ENCODE measurements at places on chromosomes 2 and 18.

GRCh38 chr2:102788216-102788884 lies 26.5 kb downstream of the TMEM182 start:
- DNase-seq: no peak

GRCh38 chr2:181116261-181116660 lies 135.9 kb downstream of the UBE2E3 start:
- no peak for DNase-seq

- no peak for DNase-seq
Observed at GRCh38 chr2:200296118-200296517, 10.4 kb upstream of the SPATS2L start.

- no peak for DNase-seq
Observed at GRCh38 chr2:106142683-106143082, 51.4 kb downstream of the UXS1 start.

DNA sequence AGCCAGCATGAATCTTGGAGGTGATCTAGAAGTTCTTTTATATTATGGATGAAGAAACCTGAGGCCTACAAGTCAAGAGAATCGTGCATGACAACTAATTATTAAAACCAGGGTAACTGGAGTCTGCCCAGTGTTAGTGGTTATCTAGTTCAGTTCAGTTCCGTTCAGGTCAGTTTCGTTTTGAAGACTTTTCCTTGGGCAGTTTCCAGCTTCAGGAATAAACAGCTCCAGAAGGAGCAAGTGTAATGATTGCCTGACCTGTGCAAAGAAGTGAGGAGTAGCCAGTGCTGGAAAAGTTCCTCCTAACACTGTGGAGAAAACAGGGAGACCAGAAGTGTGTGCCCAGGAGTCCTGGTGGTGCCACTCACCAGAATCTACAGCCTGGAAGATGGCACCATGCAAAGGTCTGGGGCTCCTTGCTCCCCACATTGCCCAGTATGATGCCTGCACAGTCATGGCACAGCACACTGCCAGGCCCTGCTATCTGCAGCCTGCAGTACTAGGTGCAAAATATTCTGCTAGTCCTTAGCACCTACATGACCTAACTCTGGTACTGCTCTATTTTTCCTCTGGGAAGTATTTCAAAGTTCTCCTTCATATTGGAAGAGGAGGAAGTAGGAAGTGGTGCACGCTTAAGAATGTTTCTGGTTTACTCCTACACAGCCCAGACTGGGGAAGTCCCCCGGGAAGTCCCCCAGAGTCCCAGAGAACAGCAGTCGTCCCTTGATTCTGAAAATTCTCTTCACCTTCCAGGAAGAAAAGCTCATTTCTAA lies 65.8 kb downstream of the SUMO1 start:
- DNase-seq: peak; percentile 80

GRCh38 chr18:48679236-48679635 lies 140.4 kb downstream of the CTIF start:
- DNase-seq: no peak
